Ascending aorta (tissue), 2 donors: ENCODE measurements at places on chromosomes 12 and 14. TPM values are rescaled to one million over a fixed set of nuclear protein-coding genes. Genes with fewer than 3 reads are reported as not detected.
A peak's percentile ranks its signal among the peaks of the same experiment; 100 is the strongest.

TC2N gene
- 37.8 TPM for total RNA-seq

MSRB3 gene
- total RNA-seq: 79.4 TPM

GALNT9 gene
- not detected for total RNA-seq

DNA sequence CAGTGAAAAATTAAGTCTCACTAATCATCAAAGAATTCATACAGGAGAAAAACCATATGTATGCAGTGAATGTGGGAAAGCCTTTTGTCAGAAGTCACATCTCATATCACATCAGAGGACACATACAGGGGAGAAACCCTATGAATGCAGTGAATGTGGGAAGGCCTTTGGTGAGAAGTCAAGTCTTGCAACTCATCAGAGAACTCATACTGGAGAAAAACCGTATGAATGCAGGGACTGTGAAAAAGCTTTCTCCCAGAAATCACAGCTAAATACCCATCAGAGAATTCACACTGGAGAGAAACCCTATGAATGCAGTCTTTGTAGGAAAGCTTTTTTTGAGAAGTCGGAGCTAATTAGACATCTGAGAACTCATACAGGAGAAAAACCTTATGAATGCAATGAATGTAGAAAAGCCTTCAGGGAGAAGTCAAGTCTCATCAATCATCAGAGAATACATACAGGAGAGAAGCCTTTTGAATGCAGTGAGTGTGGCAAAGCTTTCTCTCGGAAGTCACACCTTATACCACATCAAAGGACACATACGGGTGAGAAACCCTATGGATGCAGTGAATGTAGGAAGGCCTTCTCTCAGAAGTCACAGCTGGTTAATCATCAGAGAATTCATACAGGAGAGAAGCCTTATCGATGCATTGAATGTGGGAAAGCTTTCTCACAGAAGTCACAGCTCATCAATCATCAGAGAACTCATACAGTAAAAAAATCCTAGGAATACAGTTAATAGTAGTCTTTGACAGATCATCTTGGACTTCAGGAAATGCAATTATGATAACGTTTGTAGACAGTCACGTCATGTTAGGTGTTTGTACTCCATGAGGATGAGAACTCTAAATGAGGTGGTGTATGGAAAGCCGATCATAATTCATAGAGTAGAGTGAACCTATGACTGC lies 21.1 kb downstream of the ZNF84 start:
- DNase-seq: no peak

- no peak for DNase-seq
Measured at GRCh38 chr12:107322063-107322462, 228.7 kb upstream of the CRY1 start.

- no peak for DNase-seq
Measured at GRCh38 chr14:96385385-96385784, 6.5 kb upstream of the AK7 start.

DNA sequence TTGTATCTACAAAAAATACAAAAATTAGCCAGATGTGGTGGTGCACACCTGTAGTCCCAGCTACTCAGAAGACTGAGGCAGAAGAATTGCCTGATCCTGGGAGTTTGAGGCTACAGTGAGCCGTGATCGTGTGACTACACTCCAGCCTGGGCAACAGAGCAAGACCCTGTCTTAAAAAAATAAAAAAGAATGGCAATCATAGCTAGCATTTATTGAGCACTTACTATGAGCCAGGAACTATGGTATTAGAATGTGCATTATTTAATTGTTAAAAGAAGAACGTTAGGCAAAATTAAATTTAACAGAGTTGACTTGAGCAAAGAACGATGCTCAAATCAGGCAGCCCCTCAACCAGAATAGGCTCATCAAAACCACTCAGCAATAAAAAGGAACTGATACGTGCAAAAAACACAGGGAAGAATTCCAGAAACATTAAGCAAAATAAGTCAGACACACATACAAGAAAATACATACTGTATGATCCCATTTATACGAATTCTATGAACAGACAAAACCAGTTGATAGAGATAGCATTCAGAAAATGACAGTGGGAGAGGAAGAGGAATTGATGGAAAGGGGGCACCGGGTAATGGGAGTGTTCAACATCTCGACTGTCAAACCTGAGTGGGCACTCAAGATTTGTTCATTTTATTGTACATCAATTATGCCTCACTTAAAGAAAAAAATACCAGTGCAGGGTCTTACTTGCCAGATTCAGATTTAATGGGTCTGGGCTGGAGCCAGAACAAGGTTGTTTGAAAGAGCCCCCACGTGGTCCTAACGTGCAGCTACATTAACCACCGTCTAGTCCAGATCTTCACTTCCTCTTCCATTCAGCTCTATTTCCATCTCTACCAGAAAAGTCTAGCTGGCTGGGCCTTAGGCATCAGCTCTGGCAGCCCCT lies 8.0 kb downstream of the SCNN1A start:
- DNase-seq: no peak

- peak; percentile 7 for DNase-seq
Measured at GRCh38 chr12:51076236-51076930, 7.0 kb downstream of the CSRNP2 start.

- no peak for DNase-seq
Measured at GRCh38 chr14:52748647-52749292, 18.8 kb downstream of the STYX start.

DNA sequence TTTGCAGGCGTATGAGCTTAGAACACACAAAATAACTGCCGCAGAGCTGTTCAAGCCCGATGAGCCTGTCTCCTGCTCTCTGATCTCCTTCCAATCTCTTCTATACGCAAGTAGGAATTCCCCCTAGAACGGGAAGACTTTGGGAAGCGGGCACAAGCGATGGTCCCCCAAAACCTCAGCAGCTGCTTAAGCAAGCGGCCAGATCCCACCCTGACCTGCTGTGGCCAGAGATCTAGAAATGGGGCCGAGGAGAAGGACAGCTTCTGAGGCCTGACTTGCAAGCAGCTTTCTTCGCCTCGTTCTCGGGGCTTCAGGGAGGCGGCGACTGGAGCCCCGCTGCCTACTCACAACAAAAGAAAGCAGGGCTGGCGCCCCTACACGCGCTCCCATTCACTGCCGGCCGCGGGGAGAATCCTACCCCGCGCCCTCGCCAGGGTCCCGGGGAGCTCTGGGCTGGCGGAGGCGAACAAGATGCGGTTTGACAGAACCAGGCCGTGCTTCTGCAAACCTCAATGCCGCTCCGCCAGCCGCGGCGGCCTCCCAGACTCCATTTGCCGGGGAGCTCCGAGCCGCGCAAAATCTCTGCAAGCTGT lies 922 bp downstream of the TBX5 start:
- no peak for DNase-seq
